ENCODE measurements at places on chromosomes 2 and 18. TPM values are rescaled to one million over a fixed set of nuclear protein-coding genes. Genes with fewer than 3 reads are reported as not detected.

ATL2 gene
- 72.9 TPM for total RNA-seq

EFHD1 gene
- total RNA-seq = 4.1 TPM

SLC14A1 gene
- not detected for total RNA-seq

DNA sequence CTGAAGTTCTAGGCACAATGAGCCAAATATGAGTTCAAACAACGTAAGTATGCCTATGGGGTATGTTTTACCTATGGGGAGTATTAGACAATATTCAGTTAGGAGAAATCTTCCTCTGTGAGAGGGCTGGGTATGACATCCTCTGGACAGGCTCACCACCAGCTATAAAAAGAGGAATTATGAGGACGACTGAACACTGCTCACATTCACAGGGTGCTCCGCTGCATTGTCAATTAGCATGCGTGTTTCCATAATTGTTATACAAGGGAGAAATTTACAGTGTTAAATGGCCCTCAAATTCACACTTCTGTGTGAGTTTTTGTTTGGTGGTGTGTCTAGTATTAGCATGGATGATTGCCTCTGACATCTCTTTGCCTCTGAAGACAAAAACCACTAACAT, 700.4 kb downstream of the BCL11A start:
- DNase-seq = no peak

GRCh38 chr2:240225660-240226475, 85.4 kb upstream of the OTOS start:
- no peak for DNase-seq

Data from neural crest cell (in vitro differentiated cells).